ENCODE measurements at places on chromosomes 4 and X. TPM values are rescaled to one million over a fixed set of nuclear protein-coding genes. Genes with fewer than 3 reads are reported as not detected.

- no peaks in the 10 kb centered on the region for H3K4me1 ChIP-seq
- H3K36me3 ChIP-seq, result no peaks in the 10 kb centered on the region
- no peaks in the 10 kb centered on the region for H3K27me3 ChIP-seq
- no peak overlapping the region for H3K4me3 ChIP-seq
- H3K27ac ChIP-seq, result no peak overlapping the region
Observed at GRCh38 chr4:20087522-20087911, 164.2 kb upstream of the SLIT2 start.

GRCh38 chr4:100489305-100489704 is 28.5 kb downstream of the EMCN start:
- DNase-seq, result no peak
- H3K4me3 ChIP-seq, result no peak overlapping the region
- H3K4me1 ChIP-seq, result no peaks in the 10 kb centered on the region
- no peaks in the 10 kb centered on the region for H3K36me3 ChIP-seq

DNA sequence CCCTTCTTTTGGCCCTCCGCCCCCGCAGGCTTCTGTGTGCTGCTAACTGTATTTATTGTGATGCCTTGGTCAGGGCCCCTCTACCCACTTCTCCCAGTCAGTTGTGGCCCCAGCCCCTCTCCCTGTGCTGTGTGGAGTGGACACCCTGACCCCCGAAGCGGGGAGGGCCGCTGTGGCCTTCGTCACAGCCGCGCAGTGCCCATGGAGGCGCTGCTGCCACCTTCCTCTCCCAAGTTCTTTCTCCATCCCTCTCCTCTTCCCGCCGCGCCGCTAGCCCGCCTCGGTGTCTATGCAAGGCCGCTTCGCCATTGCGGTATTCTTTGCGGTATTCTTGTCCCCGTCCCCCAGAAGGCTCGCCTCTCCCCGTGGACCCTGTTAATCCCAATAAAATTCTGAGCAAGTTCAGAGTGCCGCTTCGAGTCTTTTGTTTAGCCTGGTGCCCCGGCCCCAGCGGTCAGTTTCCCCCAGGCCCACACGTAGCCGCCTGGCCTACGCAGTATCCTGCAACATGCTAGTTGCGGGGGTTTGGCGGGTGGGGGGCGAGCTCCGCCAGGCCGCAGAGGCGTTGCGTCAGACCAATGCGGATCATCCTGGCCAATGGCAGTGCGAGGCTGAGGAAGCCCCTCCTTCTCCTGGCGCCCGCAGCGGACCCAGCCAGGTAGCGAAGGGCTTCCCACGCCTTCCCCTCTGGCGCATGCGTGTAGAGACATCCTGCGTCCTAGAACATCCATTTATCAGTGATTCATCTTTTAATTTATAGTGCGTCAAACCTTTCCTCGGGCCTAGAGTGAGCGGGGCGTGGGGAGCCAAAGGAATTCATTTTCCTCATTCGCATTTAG is 5.6 kb upstream of the KANTR start:
- H3K27ac ChIP-seq, result peak overlapping the region; percentile 85
- no peaks in the 10 kb centered on the region for H3K27me3 ChIP-seq
- H3K36me3 ChIP-seq, result no peaks in the 10 kb centered on the region

GRCh38 chrX:101550362-101550750 is at the start of gene ARMCX1:
ARMCX1 (plus strand) TSS chrX:101550547; CDS start chrX:101552931, 2,384 bp downstream.
- peaks cover 23% of the 10 kb centered on the region for H3K27me3 ChIP-seq
- H3K36me3 ChIP-seq, result no peaks in the 10 kb centered on the region
- DNase-seq, result peak; percentile 34
- peak within 1 kb of the TSS; percentile 95 for H3K27ac ChIP-seq

- no peak for DNase-seq
- peak overlapping the region; percentile 67 for H3K4me3 ChIP-seq
- peak overlapping the region; percentile 28 for H3K27ac ChIP-seq
- no peaks in the 10 kb centered on the region for H3K36me3 ChIP-seq
- peaks cover 9% of the 10 kb centered on the region for H3K27me3 ChIP-seq
Observed at GRCh38 chr4:127624173-127624572, 8.6 kb upstream of the INTU start.

- H3K27ac ChIP-seq, result no peak overlapping the region
- H3K4me3 ChIP-seq, result no peak overlapping the region
- H3K27me3 ChIP-seq, result no peaks in the 10 kb centered on the region
- no peaks in the 10 kb centered on the region for H3K36me3 ChIP-seq
- no peaks in the 10 kb centered on the region for H3K4me1 ChIP-seq
- no peak for DNase-seq
Observed at GRCh38 chr4:176988226-176988625, 195.5 kb upstream of the VEGFC start.

GRCh38 chr4:78174891-78175290 is 117.8 kb downstream of the FRAS1 start:
- no peak overlapping the region for H3K4me3 ChIP-seq
- H3K4me1 ChIP-seq, result no peaks in the 10 kb centered on the region
- H3K27me3 ChIP-seq, result no peaks in the 10 kb centered on the region
- H3K36me3 ChIP-seq, result no peaks in the 10 kb centered on the region
- H3K27ac ChIP-seq, result no peak overlapping the region

GRCh38 chrX:54043541-54044125 is 640 bp downstream of the PHF8 start:
- peak overlapping the region; percentile 66 for H3K4me3 ChIP-seq
- H3K4me1 ChIP-seq, result no peaks in the 10 kb centered on the region
- DNase-seq, result no peak

DNA sequence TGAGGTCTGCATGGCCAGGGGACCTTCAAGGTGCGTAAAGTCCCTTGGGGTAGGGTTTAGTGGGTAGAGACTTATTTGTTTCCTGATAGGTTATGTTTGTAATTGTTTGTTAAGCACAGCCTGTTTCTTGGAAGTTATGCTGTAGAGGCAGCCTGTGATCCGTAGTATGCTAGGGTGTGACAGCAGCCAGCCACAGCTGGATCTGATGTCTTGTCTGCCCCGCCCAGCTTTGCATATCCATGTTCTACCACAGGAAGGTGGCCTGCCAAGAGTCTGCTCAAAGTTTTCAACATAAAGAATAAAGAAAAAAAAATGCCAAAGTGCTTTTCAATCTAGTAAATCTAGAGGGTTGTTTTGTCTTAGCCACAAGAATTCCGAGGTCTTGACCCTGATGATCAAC is 19.1 kb upstream of the PRRG3 start:
- H3K27ac ChIP-seq, result no peak overlapping the region
- no peaks in the 10 kb centered on the region for H3K27me3 ChIP-seq
- H3K4me1 ChIP-seq, result no peaks in the 10 kb centered on the region
- DNase-seq, result no peak
- H3K36me3 ChIP-seq, result no peaks in the 10 kb centered on the region

DNA sequence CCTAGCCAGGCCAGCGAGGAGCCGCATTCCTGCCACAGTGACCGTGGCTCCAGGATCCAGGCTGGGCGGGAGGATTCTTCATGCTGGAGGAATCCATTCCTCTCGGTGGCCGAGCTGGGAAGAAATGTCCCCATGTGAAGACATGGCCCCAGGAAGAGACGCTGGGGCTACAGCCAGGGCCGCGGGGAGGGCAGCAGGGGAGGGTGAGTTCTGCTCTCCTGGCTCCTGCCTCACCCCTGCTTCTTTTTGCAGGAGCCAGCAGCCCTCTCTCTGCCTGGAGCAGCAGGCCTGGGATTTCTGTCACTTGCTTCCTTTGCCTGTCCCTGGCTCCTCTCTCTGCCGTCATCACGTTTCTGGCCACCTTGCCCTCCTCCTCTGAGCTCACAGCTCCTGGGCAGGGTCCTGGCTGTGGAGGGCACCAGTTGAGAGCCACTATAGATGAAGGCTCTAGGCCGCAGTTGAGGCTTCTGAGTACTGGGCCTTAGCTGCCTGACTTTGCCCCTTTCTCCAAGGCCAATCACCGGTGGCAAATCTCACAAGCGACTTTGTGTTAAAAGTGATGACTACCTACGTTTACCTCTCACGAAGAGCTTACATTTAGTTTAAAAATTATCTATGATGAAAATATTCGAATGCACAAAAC is 48.3 kb downstream of the ENPP6 start:
- H3K4me3 ChIP-seq, result no peak overlapping the region
- no peak overlapping the region for H3K27ac ChIP-seq
- no peak for DNase-seq
- H3K4me1 ChIP-seq, result no peaks in the 10 kb centered on the region
- no peaks in the 10 kb centered on the region for H3K36me3 ChIP-seq

- H3K27ac ChIP-seq, result no peak overlapping the region
- no peaks in the 10 kb centered on the region for H3K4me1 ChIP-seq
- no peaks in the 10 kb centered on the region for H3K27me3 ChIP-seq
- no peaks in the 10 kb centered on the region for H3K36me3 ChIP-seq
Observed at GRCh38 chr4:31114816-31115215, 394.6 kb downstream of the PCDH7 start.

DNA sequence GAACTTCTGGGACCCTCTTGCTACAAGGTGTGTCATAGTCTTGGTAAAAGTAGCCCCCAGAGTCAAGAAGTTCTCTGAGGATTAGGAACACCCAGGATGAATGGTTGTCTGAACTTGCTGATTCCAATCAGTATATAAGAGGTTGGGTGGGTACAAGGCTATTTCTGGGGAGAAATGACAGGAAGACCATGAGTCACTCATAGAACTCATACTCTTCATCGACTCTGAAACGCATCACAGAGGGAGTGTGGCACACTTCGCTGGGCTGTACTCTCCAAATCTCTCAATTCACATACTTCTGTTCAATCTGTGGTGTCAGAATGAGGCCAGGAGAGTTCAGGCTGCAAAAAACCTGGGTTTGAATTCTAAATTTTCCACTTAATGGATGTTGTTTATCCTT is 193.2 kb upstream of the LEF1 start:
- H3K36me3 ChIP-seq, result no peaks in the 10 kb centered on the region
- no peaks in the 10 kb centered on the region for H3K27me3 ChIP-seq
- no peak overlapping the region for H3K4me3 ChIP-seq
- peaks cover 2% of the 10 kb centered on the region for H3K4me1 ChIP-seq

GRCh38 chr4:83115656-83116285 is 1.2 kb upstream of the PLAC8 start:
- H3K4me3 ChIP-seq, result no peak overlapping the region
- no peak for DNase-seq
- no peaks in the 10 kb centered on the region for H3K27me3 ChIP-seq
- H3K36me3 ChIP-seq, result no peaks in the 10 kb centered on the region
- H3K4me1 ChIP-seq, result no peaks in the 10 kb centered on the region
- no peak overlapping the region for H3K27ac ChIP-seq

GRCh38 chr4:83281307-83281706 is 3.3 kb downstream of the COQ2 start:
- no peaks in the 10 kb centered on the region for H3K36me3 ChIP-seq
- no peak for DNase-seq
- H3K4me3 ChIP-seq, result no peak overlapping the region
- H3K27me3 ChIP-seq, result no peaks in the 10 kb centered on the region
- H3K27ac ChIP-seq, result no peak overlapping the region

GRCh38 chr4:69836287-69836686 is 23.7 kb downstream of the SULT1E1 start:
- DNase-seq, result no peak
- H3K4me3 ChIP-seq, result no peak overlapping the region
- H3K27me3 ChIP-seq, result no peaks in the 10 kb centered on the region
- no peaks in the 10 kb centered on the region for H3K36me3 ChIP-seq
- H3K27ac ChIP-seq, result no peak overlapping the region

DNA sequence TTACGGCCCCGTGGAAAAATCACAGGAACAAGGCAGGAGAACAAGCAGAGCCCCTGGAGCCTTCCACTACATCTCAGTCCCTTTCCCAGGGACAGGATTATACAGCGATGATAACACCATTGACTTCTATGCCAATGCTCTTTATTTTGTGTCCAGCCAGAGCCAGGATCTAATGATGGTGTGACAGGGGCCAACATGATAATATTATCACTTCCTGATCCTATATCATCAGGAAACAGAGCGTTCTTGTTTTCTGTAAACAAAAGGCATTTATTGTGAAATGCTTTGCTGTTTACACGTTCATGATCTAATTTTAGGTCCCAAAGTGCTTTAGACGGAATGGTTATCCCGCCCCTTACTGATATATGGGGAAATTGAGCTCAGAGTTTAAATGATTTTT is 12.8 kb downstream of the TMPRSS11E start:
- no peaks in the 10 kb centered on the region for H3K36me3 ChIP-seq
- H3K4me1 ChIP-seq, result no peaks in the 10 kb centered on the region
- H3K27ac ChIP-seq, result no peak overlapping the region

- H3K36me3 ChIP-seq, result peaks cover 3% of the 10 kb centered on the region
- H3K4me1 ChIP-seq, result no peaks in the 10 kb centered on the region
- no peak for DNase-seq
- H3K27ac ChIP-seq, result no peak overlapping the region
- H3K27me3 ChIP-seq, result no peaks in the 10 kb centered on the region
- no peak overlapping the region for H3K4me3 ChIP-seq
Observed at GRCh38 chr4:148118633-148119032, 323.6 kb downstream of the NR3C2 start.

DNA sequence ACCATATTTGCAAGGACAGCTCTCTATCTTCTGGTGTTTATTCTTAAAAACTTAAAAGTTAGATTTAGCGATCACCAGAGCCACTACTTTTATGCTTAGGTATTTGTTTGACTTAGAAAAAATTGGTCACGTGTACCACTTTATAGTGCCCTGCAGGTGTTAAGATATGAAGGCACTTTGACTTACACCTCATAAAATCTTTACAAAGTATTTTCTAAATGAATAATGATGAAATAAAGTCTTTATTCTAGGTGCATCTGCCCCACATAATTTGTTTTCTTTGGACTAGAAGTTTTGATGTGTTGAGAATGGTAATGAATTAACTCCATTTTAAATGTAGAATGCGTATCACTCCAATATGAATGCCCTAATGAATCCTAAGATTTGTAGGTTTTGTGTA is 2.9 kb downstream of the FMR1 start:
- DNase-seq, result no peak
- no peaks in the 10 kb centered on the region for H3K36me3 ChIP-seq
- H3K27ac ChIP-seq, result no peak overlapping the region
- no peaks in the 10 kb centered on the region for H3K4me1 ChIP-seq
- H3K27me3 ChIP-seq, result no peaks in the 10 kb centered on the region
- no peak overlapping the region for H3K4me3 ChIP-seq

DNA sequence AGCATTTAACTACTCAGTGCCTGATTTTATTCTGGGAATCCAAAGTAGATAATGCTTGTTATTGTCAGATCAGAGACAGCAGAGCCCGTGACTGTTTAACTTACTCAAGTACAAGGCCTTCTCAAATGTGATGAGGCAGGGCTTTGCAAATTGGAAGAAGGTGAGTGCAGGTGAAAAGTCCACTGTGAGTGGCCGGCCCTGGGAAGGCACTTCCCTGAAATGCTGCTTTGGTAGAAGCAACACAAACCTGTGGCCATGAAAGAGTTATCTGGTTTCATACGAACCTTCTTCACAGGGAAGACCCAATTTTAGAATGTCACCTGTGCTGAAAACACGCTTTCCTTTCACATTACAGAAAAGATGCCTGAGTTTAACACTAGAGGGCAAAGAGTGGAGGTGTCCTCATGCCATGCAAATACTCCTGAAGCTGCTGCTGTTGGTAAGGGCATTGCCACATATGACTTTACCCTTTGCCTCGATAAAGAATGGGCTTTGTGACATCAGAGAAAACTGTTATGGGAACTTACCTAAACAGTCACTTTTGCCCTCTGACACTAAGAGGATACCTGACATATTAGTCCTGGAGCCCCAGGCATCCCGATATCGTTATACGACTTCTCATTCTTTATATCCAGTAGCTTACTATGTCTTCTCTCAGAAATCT is 8.0 kb downstream of the PPARGC1A start:
- H3K36me3 ChIP-seq, result no peaks in the 10 kb centered on the region
- no peaks in the 10 kb centered on the region for H3K4me1 ChIP-seq
- H3K27ac ChIP-seq, result peak overlapping the region; percentile 5
- no peak overlapping the region for H3K4me3 ChIP-seq

The FGG gene
- total RNA-seq, result 3.3 TPM

The RXFP1 gene
- 0.15 TPM for total RNA-seq

The EGF gene
- not detected for total RNA-seq

The CD99L2 gene
- 28.1 TPM for total RNA-seq

The PDK3 gene
- 63.8 TPM for total RNA-seq
